ENCODE measurements at places on chromosomes 16 and 17.
A peak's percentile ranks its signal among the peaks of the same experiment; 100 is the strongest.

- no peak for DNase-seq
Measured at GRCh38 chr16:10876799-10877341, at the start of gene CIITA. TSS of gene CIITA (plus strand) at chr16:10877202. CDS start at chr16:10877331, 129 bp downstream.

DNA sequence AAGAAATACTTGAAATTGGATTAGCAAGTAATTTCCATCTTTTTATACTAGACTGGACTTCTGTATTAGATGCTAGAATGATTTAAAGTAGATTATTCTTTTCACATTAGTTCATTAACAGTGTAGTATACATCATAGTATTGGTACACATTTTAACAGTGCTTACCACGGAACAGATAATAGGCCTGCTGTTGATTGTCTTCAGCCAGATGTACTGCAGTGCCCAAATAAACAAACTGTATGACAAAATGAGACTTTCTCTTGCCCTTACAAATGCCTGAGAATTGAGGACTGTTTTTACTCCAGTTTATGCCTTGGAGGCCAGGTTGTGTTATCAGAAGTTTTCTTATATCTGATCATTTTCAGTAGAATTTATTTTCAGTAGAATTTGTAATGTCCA lies 631 bp downstream of the EVI2A start:
- no peak for DNase-seq

- no peak for DNase-seq
Measured at GRCh38 chr16:86077243-86077940, 178.4 kb downstream of the IRF8 start.

DNA sequence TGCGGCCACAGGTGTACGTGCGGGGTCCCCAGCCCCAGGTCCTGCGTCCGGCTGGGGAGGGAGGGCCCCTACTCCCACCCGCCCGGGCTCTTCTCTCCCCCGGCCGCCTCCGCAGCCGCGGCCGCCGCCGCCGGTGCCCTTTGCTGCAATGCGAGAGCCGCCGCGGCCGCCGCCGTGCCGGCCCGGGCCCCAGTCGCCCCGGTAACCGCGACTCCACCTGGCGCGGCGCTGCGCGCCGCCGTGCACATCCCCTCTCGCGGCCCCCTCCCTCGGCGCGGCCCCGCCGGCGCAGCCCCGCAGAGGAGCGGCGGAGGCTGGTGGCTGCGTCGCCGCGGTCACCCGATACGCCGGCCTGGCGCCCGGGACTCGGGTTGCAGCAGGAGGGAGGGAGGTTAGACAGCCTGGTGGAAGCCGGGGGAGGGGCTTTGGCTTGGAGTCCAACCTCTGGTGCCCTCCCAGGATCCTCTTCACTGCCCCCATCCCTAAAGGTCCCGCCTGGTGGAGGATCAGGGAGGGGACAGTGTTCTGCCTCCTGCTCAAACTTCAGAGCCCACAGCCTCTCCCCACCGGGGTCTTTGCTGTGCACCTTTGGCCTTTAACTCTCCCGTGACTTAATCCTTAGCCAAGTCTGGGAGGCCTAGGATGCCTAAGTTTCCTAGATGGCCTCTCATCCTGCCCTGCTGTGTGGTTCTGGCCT lies 32.9 kb downstream of the SRCIN1 start:
- DNase-seq = no peak

DNA sequence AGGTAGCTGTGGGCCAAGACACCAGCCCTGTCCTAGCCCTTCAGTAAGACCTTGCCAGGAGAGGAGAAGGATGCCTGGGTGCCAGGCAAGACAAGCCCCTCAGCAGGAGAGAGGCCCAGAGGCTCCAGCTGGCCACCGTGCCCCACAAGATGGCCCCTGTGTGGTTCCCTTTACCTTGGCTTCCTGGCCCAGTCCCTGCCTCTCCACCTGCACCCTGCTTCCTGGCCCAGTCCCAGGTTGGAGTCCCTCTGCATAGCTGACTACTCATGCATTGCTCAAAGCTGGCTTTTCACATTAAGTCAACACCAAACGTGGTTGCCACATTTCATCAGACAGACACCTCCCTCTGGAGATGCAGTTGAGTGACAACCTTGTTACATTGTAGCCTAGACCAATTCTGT lies 4.0 kb downstream of the SYNGR3 start:
- DNase-seq = no peak

DNA sequence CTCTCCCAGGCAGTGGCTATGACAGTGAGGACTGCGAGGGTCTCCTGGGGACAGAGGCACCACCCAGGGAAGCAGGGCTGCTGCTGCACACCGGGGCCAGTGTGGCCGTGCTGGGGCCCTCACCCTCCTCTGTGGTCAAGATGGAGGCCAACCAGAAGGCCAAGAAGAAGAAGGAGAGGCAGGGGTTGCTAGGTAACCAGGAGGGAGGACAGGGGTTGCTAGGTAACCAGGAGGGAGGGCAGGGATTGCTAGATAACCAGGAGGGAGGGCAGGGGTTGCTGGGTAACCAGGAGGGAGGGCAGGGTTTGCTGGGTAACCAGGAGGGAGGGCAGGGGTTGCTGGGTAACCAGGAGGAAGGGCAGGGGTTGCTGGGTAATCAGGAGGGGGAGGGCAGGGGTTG lies 55.2 kb downstream of the ACTG1 start:
- DNase-seq = no peak

GRCh38 chr16:12253731-12254130 lies 277.2 kb downstream of the SNX29 start:
- no peak for DNase-seq

GRCh38 chr17:64270885-64271284 lies 7.8 kb upstream of the TEX2 start:
- DNase-seq = no peak

DNA sequence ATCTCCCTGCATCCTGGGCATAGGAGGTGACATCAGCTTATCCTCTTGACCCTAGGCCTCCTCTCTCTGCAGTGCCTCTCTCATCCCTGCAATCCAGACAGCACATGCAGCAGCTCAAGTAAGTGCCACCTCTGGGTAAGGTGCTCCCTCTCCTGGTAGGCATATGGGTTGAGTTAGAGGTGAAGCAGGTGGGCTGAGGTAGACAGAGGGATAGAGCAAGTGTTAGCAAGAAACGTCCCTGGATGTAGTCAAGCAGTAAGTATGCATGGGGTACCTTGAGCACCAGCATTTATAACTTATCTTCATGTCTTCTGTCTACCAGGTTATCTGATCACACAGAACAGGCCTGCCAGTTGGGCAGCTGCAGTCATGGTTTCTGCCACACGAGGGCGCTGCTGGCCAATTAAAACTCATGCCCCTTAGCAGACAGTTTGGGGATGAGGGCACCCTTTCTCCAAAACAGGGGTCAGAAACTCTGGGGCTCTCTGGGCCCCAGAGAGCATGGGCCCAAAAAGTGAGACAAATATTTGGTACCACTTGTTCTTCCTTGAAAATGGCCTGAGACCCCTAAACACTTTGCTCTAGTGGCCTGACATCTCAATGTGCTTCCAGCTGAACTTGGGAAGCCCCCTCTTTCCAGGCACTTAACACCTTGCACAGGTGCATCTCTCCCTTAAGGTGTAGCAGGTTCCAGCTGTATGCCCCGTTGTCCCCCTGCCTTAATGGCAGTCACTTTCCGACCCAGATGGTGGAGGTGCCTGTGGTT lies 59.8 kb downstream of the NEUROD2 start:
- peak; percentile 56 for DNase-seq

DNA sequence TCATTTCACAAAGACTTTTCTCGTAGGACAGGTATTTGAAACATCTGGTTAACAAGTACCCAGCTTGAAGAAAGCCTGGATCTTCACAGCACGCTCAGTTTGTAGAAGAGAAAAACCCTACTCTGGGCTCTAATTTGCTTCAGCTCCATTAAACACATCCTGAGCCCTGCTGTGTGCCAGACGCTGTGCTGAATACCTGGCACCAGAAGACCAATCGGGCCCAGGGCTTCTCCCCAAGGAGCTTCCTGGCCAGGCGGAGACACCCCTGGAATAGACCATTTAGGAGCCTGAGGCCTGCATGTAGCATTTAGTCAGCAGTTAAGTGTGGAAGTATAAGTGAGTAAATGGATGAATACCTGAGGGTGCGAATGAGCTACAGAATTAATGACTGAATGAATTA lies 8.9 kb upstream of the ABAT start:
- no peak for DNase-seq

- no peak for DNase-seq
Measured at GRCh38 chr17:55453839-55454557, 32.4 kb upstream of the MMD start.

DNA sequence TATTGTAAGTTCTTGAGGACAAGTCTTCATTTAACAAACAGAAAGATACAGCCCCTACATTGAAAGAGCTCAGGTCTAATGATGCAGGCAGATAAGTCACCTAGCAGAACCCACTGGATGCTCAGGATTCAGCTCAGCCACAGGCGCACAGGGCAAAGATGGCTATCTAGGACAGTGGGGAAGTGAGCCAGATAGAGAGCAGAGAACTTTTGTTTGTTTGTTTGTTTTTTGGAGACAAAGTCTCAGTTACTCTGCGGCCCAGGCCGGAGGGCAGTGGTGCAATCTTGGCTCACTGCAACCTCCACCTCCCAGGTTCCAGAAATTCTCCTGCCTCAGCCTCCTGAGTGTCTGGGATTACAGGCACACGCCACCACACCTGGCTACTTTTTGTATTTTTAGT lies 20.4 kb downstream of the METTL2A start:
- DNase-seq = no peak

DNA sequence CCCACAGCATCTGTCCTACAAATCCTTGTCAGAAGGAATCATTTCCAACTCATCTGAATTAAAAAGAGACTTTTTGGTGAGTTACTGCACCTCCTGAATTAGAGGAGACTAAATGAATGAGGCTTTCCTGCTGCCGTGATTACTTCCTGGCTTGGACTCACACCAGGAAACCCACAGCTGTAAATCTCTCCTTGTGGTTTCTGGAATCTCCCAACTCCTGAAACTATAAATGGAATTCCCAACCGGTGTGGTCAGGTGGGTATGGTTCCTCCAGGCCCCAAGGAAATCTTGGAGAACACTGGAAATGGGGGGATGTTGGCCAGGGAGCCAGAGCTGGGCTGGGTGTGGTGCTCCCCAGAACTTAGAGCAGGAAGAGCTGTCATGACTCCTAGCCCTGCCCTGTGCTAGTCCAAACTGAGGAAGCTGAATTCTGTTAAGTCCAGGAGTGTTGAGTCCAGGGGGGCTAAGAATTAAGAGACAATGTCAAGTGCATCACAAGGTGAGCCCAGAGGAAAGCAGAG lies 216.4 kb downstream of the GSG1L start:
- no peak for DNase-seq

DNA sequence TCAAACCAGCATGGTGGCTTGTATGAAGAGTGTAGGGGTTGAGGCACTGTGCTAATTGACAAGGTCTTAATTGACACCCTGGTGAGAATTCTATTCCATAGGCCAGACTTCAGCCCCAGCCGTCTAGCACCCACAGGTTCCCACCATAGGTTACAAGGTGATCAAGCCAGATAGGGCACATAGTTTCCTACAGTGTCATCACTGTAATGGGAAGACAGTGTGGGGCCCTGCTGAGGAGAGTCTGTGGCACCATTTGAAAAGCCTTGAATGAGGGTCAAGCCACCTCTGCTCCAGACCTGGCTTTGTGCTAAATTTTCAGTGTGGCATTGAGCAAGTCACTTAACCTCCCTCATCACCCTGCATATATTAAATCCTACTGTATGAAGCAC lies 36.2 kb downstream of the YPEL2 start:
- no peak for DNase-seq

DNA sequence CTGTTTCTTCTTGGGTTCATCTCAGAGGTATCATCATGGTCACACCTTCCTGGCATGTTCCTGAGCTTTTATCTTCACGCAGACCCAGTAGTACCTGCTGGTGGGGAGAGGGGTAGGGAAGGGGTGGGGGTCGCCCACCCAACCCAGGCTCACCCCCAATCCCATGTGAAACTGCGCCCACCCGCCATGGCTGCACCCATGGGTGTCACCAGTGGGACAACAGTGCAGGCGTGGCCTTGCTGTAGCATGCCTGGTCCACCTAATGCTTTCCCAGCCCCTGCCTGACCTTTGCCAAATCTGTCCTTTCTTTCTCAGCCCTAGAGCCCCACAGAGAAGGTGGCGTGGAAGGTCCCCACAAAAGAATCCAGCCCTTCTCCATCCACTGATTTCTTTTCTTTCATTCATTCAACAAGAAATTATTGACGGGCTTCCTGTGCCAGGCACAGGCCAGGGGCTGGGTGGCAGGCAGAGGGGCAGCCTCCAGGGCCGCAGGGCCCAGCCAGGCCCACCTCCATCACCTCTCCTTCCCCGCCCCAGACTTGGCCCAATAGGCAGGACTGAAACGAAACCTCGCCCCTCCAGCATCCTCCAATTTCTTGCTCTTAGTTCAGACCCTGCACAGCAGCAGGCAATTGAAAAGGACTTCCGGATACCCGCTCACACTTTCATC lies 79.1 kb upstream of the TNRC6C start:
- no peak for DNase-seq

DNA sequence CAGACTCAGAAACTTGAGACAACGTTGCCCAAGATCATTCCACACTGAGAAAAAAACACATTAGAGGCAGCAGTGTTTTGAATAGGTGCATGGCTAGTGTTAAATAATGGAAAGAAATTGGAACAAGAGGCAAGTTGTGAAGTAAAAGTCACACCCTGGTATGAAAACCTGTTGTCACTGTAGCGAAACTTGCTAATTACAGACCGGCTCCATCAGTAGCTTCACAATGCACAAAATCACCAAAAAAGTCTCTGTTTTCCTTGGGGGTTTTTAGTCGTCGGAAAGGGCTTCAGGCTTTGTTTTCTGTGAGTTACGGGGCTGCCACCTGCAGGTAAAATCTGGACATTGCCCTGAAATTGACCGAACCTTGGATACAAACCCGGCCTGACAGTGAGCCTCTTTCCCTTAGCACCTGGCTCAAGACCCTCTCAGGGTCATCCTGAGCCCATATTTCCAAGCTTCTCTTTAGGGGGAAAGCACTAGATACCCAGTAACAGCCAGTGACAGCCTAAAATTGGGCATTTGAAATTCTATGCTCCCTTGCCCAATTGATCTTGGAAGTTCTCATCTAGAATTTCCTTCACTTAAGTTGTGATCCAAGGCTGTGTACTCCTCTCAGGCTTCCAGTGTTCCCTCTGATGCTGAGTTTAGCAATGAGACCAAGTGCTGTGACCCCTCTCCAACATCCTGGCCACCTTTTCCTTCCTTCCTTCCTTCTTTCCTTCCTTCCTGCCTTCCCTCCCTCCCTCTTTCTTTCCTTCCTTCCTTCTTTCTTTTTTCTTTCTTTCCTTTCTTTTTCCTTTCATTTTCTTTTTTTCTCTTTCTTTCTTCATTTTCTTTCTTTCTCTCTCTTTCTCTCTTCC lies 7.2 kb upstream of the GRB2 start:
- DNase-seq = peak; percentile 24

GRCh38 chr16:66231452-66232160 lies 134.9 kb upstream of the CDH5 start:
- DNase-seq = no peak

- no peak for DNase-seq
Measured at GRCh38 chr16:72219282-72219681, 47.3 kb upstream of the PMFBP1 start.

GRCh38 chr17:50214976-50215760 lies 13.7 kb upstream of the COL1A1 start:
- DNase-seq = no peak

DNA sequence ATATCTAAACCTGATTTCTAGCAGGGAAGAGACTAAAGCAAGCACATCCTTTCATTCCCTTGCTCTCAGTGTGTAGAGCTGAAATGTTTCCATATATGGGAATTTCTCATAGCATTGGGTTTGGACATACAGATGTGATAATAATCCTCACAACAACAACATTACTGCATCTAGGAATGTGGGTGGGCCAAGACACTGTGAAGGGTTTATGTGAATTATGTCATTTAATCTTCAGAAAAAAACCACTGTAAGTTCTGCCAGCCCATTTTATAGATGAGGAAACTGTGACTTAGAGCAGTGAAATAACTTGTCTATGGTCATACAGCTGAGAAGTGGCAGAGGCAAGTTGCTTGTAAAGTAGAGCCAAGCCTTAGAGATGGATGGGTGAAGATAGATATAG lies 5.2 kb downstream of the OMG start:
- DNase-seq = no peak

Measured in activated CD4-positive, CD25-positive, alpha-beta regulatory T cell (primary cell).